ENCODE measurements at places on chromosomes 7 and 10. TPM values are rescaled to one million over a fixed set of nuclear protein-coding genes. Genes with fewer than 3 reads are reported as not detected.

The ZNF92 gene
- polyA plus RNA-seq: 26.5 TPM

- DNase-seq: no peak
Measured at GRCh38 chr7:116075351-116076145, 45.0 kb upstream of the TFEC start.

DNA sequence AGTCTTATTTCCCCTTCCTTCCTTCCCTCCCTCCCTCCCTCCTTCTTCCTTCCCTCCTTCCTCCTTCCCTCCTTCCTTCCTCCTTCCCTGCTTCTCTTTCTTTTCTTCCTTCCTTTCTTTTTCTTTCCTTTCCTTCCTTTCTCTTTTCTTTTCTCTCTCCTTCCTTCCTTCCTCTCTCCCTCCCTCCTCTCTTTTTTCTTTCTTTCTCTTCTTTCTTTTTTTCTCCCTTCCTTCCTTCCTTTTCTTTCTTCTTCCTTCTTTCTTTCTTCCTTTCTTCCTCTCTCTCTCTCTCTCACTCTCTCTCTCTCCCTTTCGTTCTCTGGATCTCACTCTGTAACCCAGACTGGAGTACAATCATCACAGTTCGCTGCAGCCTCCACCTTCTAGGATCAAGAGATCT, 6.2 kb downstream of the TMEM130 start:
- no peak for DNase-seq

GRCh38 chr7:97021747-97022490, 2.7 kb downstream of the DLX5 start:
- DNase-seq: no peak

GRCh38 chr10:35391153-35391953, 55.0 kb downstream of the CCNY start:
- DNase-seq: no peak

Data from left kidney (tissue), 8 donors.